ENCODE measurements at places on chromosomes 11 and 22.

- DNase-seq, result no peak
These were observed 440 bp upstream of the TIMP3 start for GRCh38 chr22:32800994-32801536.

DNA sequence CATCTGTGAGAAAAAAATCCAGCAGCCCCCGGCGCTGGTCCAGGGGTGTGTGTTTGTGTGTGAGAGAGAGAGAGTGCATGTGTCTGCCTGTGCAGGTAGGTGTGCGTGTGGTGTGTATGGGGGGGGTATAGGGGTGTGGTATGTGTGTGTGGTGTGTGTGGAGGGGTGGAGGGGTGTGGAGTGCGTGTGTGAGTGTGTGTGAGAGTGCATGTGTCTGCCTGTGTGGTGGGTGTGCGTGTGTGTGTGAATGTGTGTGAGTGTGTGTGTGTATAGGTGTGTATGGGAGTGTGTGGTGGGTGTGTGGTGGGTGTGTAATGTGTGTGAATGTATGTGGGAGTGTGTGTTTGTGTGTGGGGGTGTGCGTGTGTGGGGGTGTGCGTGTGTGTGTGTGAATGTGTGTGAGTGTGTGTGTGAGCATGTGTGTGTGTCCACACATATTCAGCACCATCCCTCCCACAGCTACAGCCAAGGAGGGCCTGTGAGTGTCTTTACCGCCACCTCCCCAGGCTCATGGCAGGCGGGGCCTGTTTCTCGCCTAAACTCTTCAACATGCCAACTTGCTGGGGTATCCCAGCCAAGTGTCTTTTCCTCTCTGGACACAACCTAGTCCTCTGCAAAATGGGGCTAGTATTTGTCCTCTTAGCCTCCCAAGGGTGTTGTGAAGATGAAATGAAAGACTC is 11.9 kb downstream of the LMO1 start:
- no peak for DNase-seq

DNA sequence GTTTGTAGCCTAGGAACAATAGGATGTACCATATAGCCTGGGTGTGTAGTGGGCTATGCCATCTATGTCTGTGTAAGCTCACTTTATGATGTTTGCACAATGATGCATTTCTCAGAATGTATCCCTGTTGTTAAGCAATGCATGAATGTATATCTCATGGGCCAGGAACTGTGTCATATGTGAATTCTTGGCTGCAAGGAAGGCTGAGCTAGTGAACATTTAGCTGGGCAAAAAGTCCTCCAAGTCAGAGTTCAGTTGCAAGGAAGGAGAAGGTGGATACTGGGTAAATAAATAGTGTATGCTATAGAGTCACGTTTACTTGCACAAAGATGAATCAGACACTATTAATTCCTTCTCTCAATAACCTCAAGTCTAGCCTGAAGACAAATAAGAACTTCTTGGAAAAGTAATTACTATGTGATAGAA is 136.1 kb downstream of the EHF start:
- no peak for DNase-seq

DNA sequence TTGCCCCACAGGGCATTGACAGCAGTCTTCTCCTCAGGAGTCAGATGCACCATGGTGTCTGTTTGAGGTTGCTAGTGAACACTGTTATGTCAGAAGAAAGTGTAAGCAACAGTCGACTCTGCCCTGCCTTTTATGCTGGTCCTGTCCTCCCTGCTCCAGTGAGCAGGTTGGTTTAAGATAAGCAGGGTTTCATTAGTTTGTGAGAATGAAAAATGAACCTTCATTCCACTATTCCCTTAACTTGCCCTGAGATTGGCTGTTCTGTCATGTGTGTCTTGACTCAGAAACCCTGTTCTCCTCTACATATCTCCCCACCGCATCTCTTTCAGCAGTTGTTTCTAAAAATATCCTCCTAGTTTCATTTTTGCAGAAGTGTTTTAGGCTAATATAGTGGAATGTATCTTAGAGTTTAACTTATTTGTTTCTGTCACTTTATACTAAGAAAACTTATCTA is at the start of gene HBD:
Gene HBD (minus strand): TSS at position 103 of the 454 bp plus-strand sequence. CDS start 50 bp downstream, at position 53.
- no peak for DNase-seq

GRCh38 chr22:21837248-21837979 is 30.0 kb downstream of the MAPK1 start:
- DNase-seq, result no peak

GRCh38 chr11:20483931-20484330 is 96.4 kb downstream of the PRMT3 start:
- no peak for DNase-seq

DNA sequence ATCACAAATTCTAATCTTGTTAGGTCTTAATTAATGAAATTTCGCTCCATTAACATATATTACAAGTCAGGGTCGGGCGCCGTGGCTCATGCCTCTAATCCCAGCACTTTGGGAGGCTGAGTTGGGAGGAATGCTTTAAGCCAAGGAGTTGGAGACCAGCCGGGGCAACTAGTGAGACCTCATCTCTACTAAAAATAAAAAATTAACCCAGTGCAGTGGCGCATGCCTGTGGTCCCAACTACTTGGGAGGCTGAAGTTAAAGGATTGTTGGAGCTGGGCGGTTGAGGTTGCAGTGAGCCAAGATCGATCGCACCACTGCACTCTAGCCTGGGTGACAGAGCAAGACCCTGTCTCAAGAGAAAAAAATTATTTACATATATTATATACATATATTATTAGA is 1.9 kb downstream of the TMA7B start:
- no peak for DNase-seq

GRCh38 chr22:23278883-23279675 is 98.8 kb downstream of the BCR start:
- DNase-seq, result no peak
